Stimulated activated CD4-positive, alpha-beta T cell treated with anti-CD3 and anti-CD28 coated beads, Interleukin-2, amount 100 ng/mL, for 24 hours (primary cell): ENCODE measurements at places on chromosomes 6 and 20.

- DNase-seq = no peak
Observed at GRCh38 chr20:23254034-23254433, 96.6 kb upstream of the NXT1 start.

- DNase-seq = no peak
Observed at GRCh38 chr6:97231911-97232310, 51.1 kb downstream of the MMS22L start.

DNA sequence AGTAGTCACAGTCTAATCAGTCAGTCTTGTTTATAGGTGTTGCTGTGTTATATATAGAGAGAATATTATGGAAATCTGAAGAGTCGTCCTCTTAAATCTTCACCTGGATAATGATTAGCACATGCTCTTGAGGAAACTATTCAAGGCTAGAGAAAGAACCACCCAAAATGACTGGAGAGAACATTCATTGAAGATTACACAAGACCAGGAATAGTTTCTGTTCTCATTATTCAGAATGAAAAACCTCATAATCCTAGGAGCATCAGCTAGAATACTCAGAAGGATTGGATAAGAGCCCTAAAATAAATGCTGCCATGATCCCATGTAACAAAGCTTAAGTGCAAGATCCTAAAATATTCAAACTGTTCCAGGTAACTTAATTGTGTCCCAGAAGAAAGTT lies 278.2 kb upstream of the PREP start:
- no peak for DNase-seq

DNA sequence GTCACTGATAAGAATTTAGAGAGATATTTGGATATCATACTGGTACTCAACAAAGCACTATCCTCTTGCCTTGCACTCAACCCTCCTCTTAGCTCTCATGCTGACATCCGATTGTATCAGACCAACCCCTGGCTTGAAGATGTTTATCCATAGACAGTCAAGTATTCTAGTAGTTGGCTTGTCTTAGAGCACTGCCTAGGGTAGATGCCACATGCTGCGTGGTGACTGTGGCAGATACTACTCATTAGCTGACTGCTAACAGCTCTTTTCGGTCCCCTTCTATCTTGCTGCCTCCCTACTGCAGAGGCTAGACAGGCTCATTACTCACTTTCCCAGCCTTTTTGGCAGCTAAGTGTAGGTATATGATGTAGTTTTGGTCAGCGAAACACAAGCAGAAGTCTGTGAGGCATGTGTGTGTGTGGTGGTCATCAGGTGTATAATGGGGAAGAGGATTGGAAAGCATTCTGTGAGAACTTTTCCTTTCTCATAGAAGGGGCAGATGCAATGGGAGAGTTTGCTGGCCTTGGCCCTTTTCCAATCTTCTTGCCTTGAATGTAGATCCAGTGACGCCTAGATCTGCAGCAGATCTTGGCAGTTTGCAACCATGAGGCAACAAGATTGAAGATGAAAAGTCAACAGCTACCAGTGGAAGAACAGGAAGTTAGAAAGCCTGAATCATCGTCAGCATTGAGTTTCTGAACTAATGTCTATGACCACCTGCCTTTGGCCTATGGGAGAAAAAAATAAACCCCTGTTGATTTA lies 4.4 kb upstream of the IFNGR1 start:
- no peak for DNase-seq
